ENCODE measurements at places on chromosomes 5 and 9. TPM values are rescaled to one million over a fixed set of nuclear protein-coding genes. Genes with fewer than 3 reads are reported as not detected.
A peak's percentile ranks its signal among the peaks of the same experiment; 100 is the strongest.

Gene RNF130
- 115 TPM for total RNA-seq

- DNase-seq: peak; percentile 46
These were observed 75.4 kb upstream of the ADAMTS19 start for GRCh38 chr5:129384736-129385135.

DNA sequence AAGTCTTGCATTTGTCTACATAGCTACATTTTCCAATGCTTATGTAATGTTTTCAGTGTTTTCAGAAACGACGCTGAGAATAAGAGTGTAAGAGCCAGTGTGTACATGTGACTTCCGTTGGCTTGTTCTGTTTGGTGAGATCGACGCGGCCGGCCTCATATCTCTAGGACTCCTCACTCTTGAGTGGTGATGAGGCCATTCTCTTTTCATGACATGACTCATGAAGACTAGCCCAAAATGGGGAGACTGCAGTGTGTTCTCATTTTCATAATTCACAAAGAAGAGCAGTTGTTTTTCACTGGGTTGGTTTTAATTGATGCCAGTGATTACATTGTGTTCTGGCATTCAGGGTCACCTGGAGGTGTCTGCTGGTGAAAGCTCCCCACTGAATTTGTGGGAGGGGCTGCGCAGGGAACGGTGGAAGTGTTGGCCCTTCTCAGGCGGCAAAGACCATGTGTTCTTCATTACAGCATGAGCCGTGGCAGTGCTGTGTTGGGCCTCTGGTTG, 131.5 kb upstream of the OTULINL start:
- DNase-seq: no peak

GRCh38 chr5:57687596-57687995, 205.0 kb upstream of the ACTBL2 start:
- DNase-seq: no peak

- no peak for DNase-seq
These were observed 111.3 kb upstream of the ALDH1B1 start for GRCh38 chr9:38281196-38281595.

GRCh38 chr9:61666849-61667371, 477.1 kb downstream of the SPATA31A7 start:
- DNase-seq: no peak

GRCh38 chr9:103225702-103226646, 230.8 kb downstream of the CYLC2 start:
- no peak for DNase-seq

DNA sequence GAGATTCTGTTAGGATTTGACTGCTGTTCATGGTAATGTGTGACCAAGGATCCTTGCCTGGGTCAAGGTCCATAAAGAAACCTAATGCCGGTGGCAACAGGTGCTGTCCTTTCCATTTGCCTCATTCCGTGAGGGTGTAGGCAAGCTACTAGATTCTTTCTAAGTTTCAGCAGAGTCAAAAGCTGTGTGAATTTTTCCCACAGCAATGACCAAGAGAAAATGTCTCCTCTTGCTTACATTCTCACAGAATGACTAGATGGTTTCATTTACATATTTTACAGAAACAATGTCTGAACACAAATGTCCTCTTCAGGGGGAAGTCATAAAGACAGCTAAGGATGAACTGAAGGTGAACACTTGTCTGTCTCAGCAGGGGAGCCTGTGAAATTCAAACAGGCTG, 75.3 kb upstream of the SV2C start:
- no peak for DNase-seq

GRCh38 chr5:79397080-79397479, 116.9 kb downstream of the HOMER1 start:
- DNase-seq: no peak
